ENCODE measurements at places on chromosomes 16 and 17.

- no peak for DNase-seq
These were observed 235.8 kb upstream of the NLRP1 start for GRCh38 chr17:5819921-5820685.

DNA sequence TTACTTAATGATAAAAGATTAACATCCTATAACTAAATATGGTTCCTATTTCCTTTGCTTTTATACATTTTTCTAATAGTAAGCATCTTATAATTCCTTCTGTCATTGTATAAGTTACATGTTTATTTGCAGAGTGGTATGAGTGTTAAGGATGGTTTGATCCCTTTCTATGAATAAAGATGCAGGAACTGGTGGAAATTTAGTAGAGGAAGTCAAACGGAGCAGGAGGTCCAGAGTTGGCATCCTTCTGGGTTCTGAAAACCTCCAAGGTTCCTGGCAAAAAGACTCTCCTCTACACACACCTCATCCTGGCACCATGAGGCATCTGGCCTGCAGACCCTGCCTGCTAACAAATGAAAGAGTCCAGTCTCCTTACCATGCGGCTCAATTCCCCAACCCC is 296.8 kb downstream of the SOX9 start:
- no peak for DNase-seq

- DNase-seq: peak; percentile 77
These were observed 26.7 kb downstream of the SAP30BP start for GRCh38 chr17:75693500-75694481.

DNA sequence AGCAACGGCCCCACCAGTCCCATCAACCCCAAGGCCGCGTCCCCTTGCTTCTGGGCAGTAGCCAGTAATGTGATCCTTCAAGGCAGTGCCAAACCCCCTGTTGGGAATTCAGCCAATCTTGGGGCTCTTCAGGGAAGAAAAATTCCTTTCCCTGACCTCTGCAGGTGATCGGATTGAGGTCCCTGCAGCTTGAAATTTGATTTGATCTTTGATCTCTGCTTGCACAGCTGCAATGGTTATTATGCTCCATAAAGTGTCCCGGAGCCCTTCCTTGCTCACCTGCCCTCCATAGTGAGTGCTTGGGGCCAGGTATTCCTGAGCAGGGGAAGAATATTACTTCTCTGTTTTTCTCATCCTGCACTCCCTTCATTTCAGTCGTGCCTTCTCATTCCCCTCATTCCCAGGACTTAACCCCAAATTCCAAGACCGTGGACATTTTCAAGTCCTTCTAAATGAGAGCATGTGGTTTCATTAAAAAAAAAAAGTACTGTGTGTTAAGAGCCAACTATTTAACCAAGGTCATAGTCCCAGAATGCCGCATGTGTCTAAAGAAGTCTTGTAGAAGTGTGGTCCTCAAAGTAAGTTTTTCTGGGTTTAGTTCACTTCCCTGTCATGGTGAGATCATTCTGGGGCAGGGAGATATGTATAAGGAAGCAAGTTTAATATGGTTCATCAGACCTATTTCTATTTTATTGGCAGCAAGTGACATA is 56.3 kb downstream of the SOX9 start:
- no peak for DNase-seq

- no peak for DNase-seq
These were observed 567 bp downstream of the TMEM97 start for GRCh38 chr17:28319598-28319935.

GRCh38 chr17:21245639-21246084 is 7.5 kb downstream of the NATD1 start:
- DNase-seq: no peak

DNA sequence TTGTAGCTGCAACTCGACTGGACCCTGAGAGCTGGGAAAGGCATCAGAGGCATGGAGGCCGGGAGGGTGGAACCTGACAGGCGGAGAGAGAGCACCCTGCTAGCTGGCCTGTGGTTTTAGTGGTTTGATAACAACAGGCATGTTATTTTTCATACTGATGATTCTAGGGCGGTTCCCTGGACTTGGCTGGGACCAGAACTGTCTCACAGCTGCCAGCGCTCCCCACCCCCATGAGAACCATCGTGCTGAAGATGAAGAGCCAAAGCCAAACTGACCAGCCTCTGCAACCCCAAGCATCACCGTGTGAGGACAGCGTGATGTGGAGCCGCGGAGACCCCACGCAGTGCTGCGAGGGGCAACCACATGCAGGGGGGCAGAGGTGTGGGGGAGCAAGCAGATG is 28.5 kb downstream of the MXRA7 start:
- no peak for DNase-seq

- no peak for DNase-seq
These were observed 60.7 kb upstream of the CNEP1R1 start for GRCh38 chr16:49964316-49964715.

- no peak for DNase-seq
These were observed 51.4 kb downstream of the CFAP20 start for GRCh38 chr16:58077796-58078195.

- no peak for DNase-seq
These were observed 7.6 kb downstream of the SYT17 start for GRCh38 chr16:19175492-19176262.

- no peak for DNase-seq
These were observed 27.3 kb downstream of the RPRML start for GRCh38 chr17:46951706-46952105.

DNA sequence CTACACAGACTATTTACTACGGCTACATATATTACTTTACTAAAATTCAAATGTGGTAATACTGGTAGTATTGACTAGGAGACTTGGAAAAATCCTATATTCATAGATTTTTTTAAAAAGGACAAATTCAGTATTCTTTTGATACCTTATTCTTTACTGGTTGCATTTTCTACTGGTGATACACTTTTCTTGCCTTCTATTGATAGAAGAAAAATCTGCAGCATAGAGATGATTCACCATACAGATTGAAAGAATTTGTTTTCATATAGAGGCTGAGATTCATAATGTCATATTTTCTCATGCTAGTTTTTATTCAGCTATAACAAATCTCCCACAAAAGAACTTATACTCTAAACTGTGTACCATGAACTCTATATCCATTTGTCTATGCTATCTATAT is 195.4 kb upstream of the C17orf78 start:
- no peak for DNase-seq

- no peak for DNase-seq
These were observed 76.1 kb downstream of the RAI1 start for GRCh38 chr17:17757391-17757791.

DNA sequence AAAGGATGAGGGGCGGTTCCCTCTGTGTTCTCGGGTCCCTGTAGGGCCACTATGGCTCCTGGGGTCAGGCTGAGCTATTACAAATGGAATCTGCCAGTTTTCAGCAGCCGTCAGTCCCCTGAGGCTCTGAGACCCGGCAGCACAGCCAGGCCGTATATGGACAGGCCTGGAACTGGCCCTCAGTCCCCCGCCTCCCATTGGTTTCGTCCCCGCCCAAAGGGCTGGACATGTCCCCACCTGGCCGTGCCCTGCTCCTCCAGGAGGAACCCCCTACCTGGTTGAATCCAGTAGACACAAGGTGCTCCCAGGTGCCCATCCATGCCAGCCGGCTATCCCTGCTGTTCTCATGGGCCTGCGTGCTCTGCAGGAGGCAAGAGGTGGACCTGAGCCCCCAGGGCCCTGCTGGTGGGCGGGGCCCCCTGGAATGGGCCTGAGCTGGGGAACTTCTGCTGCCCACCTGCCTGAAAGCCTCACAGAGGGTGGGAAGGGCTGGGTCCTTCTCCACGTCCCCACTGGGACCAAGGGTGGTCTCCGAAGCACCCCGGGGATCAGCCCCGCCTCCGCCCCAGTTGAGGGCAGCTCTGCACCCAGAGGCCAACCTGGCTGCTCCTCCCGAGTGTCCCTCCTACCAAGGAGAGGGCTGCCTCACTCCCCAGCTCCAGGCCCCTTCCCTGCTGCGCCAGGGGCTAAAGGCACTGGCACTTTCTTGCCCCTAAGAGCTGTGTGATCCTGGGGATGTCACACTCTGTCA is 16.8 kb downstream of the VASN start:
- no peak for DNase-seq

- peak; percentile 59 for DNase-seq
These were observed 188.2 kb downstream of the FTO start for GRCh38 chr16:53892155-53892554.

- no peak for DNase-seq
These were observed 5.7 kb downstream of the CANT1 start for GRCh38 chr17:79003661-79004411.

GRCh38 chr16:70692130-70692872 is 6.4 kb upstream of the MTSS2 start:
- no peak for DNase-seq

- no peak for DNase-seq
These were observed 7.0 kb upstream of the ZKSCAN2 start for GRCh38 chr16:25264597-25264996.

DNA sequence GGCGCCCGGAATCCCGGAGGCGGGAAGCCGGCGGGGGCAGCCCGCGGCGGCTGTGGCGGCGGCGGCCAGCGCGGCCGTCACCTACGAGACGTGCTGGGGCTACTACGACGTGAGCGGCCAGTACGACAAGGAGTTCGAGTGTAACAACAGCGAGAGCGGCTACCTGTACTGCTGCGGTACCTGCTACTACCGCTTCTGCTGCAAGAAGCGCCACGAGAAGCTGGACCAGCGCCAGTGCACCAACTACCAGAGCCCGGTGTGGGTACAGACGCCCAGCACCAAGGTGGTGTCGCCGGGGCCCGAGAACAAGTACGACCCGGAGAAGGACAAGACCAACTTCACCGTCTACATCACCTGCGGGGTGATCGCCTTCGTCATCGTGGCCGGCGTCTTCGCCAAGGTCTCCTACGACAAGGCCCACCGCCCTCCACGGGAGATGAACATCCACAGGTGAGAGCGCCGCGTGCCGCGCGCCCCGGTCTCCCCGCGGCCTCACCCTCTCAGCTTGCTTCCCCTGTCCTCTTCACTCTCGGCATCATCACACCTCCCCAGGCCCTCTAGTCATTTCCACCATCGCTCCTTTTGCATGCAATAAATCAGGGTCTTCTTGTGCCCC is 706 bp downstream of the SHISA6 start:
- no peak for DNase-seq

DNA sequence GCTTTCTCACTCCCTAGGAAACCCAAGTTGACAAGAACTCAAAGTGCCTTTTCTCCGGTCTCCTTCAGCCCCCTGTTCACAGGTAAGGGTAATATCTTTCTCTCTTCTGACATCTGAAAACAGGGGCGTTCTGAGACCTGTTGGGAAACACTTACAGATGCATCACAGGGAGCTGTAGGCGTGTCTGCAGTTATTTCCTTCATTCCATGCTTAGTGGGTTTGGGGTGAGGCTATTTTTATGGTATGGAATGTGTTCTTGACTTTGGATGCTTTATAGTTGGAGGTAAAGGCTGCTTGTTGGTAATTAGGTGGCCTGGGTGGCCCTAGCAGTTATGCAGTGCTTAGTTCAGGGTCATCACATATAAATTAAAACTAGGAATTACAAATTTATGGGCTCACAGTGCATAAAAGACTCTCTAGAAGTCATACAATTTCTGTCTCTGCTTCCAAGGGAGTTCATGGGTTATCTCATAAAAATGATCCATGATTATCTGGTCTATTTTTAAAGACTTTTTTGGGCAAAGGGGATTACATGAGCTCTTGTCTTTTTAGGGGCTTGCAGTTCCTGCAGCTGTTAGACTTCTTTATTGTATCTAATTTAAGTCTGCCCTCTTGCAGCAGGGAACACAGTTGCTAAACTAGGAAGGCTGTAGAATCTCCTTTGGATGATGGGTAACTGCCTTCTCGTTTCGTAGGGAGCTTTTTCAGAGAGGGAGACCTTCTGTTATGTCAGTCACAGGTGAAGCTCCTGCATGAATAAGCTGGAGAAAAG is 10.2 kb downstream of the SOCS7 start:
- DNase-seq: no peak

DNA sequence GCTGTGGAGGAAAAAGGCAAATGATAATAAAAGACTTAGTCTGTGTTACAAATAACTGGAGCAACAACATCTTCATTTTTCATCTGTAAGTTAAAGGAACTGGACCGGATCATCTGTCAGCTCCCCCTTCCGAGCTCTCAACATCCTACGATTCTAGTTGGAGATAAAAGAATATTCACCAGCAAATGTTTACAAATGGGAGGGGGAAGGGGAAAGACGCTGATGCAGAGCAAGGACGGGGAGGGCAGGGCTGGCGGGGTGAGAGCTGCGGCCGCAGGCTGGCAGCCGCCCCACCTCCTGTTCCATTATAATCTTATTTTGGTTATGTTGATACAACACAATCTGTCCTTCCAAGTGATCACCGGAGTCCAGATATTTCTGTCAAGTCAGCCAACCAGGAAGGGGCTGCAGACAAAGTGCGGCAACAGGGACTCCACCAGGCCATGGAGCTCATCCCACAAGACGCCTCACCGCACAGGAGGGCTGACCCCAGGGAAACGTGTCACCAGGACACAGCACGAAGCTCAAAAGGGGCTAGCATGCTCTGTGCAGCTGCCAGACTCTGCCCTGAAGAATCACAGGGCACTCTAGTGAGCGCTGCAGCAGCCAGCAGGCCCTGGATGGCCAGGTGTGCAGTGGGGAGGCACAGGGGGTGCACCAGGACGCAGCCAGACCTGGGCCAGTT is 19.7 kb downstream of the FBXO31 start:
- DNase-seq: peak; percentile 97

DNA sequence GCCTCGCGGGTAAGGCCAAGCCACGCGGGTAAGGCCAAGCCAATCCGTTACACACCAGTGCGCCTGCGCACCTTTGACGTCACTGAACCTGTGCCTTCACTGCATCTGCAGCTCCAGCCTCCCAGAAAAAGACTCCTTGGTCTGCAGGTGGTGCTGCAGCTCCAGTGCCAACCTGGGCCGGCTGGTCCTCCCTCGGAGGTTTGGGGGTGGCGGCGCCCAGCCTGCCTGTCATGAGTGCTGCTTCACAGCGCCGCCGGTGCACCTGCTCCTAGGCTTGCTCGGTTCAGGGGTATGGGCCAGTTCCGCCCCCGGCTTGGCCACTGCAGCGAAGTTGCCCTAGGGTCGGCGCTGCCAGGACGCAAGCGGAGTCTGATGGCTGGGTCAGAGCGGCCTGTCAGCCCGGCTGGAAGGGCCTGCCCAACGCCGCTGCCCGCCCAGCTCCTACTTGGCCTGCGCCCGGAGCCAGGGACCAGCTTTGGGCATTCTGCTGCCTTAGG is 146.6 kb downstream of the USP22 start:
- DNase-seq: no peak

- no peak for DNase-seq
These were observed 82.1 kb downstream of the MSI2 start for GRCh38 chr17:57338257-57338914.

- no peak for DNase-seq
These were observed 43.8 kb downstream of the TBCD start for GRCh38 chr17:82795615-82796014.

DNA sequence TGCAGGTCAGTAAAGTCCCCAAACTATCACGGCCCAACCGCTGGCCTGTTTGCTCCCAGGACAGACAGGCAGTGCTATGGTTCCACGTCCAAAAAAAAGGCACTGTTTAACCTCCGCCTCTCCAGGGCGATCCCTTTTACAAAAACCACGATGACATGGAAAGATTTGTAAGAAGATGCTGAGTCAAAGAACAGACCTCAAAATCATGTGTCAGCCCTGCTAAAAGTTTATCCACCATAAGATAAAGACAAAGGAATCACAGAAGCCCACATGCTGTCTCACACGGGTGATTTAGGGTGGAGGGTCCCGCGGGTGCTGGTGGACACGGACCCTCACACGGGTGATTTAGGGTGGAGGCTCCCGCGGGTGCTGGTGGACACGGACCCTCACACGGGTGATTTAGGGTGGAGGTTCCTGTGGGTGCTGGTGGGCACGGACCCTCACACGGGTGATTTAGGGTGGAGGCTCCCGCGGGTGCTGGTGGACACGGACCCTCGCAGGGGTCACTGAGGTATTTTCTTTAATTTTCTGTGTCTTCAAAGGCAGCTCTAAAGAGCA is 117.2 kb upstream of the METRNL start:
- no peak for DNase-seq
